Activated CD8-positive, alpha-beta T cell treated with anti-CD3 and anti-CD28 coated beads, Interleukin-2, amount 10 ng/mL, durations not matched to agents 7 days and 5 days (primary cell): ENCODE measurements at places on chromosomes 1 and 21. TPM values are rescaled to one million over a fixed set of nuclear protein-coding genes. Genes with fewer than 3 reads are reported as not detected.

The C1QC gene
- not detected for total RNA-seq

GRCh38 chr1:53572815-53573173, 113.6 kb downstream of the DMRTB1 start:
- H3K36me3 ChIP-seq = no peaks in the 10 kb centered on the region
- no peak for DNase-seq
- no peak overlapping the region for H3K27ac ChIP-seq

DNA sequence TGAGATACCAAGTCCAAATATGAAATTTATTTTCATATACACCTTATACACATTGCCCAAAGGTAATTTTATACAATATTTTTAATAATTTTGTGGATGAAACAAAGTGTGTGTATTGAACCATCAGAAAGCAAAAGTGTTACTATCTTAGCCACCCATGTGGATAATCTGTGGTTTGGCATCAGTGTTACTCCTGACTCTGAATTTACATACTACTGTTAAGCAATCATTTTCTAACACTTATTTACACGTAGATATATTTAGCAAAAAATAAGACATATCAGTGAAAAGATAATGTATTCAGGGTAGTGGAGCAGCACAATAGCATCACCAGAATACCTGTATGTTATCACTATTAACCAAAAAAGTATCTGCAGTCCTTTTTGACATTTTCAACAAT, 23.8 kb downstream of the DENND2D start:
- no peaks in the 10 kb centered on the region for H3K27me3 ChIP-seq
- no peak for DNase-seq
- H3K4me1 ChIP-seq = peaks cover 1% of the 10 kb centered on the region
- no peak overlapping the region for H3K4me3 ChIP-seq
- H3K27ac ChIP-seq = no peak overlapping the region
- H3K36me3 ChIP-seq = peaks cover 71% of the 10 kb centered on the region

The COL11A1 gene
- total RNA-seq = not detected

DNA sequence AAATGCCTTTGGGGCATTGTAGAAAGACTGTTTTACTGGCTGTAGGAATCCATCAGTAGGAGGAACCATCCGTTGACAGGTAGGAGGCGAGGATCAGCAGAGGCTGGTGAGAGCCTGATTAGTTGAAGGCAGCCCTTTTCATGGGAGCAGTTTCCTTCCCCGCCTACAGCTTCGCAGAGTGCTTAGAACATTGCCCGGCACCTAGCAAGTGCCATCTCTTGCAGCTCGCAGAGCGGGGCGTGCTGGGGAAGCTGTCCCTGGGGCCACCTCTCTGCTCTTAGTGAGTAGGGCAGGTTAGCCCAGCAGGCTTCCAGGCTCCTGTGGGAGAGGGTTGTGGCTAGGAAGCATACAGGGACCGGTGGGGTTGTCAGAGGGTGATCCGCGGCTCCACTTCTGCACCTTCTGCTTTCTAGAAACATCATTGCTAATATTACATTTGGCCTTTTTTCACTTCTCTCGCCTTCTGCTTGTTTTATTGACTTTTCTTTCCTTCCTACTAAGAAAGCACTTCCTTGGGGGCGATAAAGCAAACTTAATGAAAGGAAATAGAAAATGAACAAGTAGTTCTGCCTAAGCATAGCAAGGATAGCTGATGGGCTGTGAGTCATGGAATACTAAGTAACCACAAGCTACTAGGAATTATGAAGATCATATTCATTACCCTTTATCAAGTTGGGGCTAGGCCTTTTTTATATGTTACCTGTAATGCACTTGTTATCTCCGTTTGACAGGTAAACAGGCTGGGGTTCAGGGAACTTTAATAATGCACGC, 176.7 kb downstream of the GALNT2 start:
- H3K27me3 ChIP-seq = no peaks in the 10 kb centered on the region
- no peak overlapping the region for H3K4me3 ChIP-seq
- H3K4me1 ChIP-seq = peaks cover 17% of the 10 kb centered on the region
- no peak for DNase-seq
- no peak overlapping the region for H3K27ac ChIP-seq
- peaks cover 28% of the 10 kb centered on the region for H3K36me3 ChIP-seq

The RIMS3 gene
- total RNA-seq = 6.2 TPM

The ETS2 gene
- 20.1 TPM for total RNA-seq

GRCh38 chr1:1620433-1621139, 5.3 kb downstream of the MIB2 start:
- H3K4me3 ChIP-seq = no peak overlapping the region

The TNFRSF18 gene
- 17.5 TPM for total RNA-seq

DNA sequence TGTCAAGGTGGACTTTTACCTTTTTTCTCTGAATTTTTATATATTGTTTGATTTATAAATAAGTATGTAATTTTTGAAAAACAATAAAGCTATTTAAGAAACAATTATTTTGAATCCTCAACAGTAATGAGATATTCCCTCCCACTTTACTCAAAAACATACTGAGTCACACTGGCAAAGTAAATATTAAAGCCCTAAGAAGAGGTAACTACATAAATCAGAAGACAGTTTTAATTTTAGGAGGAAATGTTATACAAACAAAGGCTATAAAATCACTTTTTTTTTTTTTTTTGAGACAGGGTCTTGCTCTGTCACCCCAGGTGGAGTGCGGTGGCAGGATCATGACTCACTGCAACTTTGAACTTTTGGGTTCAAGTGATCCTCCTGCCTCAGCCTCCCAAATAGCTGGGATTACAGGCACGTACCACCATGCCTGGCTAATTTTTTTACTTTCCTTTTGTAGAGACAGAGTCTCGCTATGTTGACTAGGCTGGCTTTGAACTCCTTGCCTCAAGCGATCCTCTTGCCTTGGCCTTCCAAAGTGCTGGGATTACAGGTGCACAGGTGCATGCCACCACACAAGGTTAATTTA, 36.2 kb downstream of the ZSWIM5 start:
- peaks cover 2% of the 10 kb centered on the region for H3K27me3 ChIP-seq
- DNase-seq = no peak
- H3K36me3 ChIP-seq = no peaks in the 10 kb centered on the region
- no peaks in the 10 kb centered on the region for H3K4me1 ChIP-seq
